Fibroblast of lung (primary cell): ENCODE measurements at places on chromosomes 13 and 19.

DNA sequence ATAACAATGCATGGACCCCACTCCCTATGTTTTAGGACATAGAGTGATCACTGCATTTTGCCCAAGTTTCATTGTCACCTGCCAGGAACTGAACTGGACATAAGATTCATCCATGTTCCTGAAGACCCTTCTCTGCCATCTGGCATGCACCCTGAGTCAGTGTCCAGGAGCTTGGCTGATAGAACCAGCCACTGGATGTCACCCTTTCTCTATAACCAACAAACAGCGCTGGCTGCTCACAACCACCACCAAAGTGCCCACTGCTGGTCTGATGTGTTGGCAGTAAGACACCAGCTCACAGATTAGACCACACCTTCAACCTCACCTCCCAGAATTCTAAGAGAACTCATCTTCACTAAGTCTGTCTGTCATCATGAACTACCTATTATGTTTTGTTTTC is 333.4 kb downstream of the ITGBL1 start:
- peak; percentile 27 for DNase-seq

GRCh38 chr13:46307554-46307953 is 79.5 kb downstream of the RUBCNL start:
- no peak for DNase-seq

GRCh38 chr19:58021541-58022282 is 12.1 kb upstream of the ZSCAN1 start:
- peak; percentile 25 for DNase-seq

DNA sequence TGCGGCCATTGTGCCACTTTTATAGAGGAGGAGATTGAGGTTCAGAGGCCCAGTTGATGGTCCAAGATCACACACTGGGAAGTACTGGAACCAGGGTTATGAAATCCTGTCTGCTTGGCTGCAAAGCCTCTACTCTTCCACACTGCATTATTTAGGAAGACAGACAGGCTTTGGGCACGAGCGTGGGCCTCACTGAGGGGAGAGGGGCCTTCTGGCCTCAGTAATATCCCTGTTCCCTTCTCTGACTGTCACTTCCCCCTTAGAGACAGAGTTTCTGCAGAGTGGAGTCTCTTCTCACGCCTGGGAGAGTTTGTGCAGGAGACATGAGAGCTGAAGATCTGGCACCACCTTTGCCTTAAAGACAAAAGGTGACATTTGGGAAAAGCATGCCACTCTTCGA is 49.0 kb upstream of the PNMA8B start:
- no peak for DNase-seq

DNA sequence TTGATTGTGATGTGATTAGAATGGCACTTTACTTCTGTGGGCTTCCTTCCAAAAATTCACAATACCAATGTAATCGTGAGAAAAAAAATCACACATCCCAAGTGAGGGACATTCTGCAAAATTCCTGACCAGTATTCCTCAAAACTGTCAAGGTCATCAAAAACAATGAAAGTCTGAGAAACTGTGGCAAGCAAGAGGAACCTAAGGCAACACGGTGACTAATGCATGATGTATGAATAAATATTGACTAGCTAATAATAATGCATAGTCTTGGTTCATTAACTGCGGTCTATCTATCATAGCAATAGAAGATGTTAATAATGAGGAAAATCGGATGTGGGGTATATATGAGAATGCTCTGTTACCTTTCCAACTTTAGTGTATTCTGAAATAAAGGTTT is 159.0 kb downstream of the RFC3 start:
- DNase-seq = no peak

DNA sequence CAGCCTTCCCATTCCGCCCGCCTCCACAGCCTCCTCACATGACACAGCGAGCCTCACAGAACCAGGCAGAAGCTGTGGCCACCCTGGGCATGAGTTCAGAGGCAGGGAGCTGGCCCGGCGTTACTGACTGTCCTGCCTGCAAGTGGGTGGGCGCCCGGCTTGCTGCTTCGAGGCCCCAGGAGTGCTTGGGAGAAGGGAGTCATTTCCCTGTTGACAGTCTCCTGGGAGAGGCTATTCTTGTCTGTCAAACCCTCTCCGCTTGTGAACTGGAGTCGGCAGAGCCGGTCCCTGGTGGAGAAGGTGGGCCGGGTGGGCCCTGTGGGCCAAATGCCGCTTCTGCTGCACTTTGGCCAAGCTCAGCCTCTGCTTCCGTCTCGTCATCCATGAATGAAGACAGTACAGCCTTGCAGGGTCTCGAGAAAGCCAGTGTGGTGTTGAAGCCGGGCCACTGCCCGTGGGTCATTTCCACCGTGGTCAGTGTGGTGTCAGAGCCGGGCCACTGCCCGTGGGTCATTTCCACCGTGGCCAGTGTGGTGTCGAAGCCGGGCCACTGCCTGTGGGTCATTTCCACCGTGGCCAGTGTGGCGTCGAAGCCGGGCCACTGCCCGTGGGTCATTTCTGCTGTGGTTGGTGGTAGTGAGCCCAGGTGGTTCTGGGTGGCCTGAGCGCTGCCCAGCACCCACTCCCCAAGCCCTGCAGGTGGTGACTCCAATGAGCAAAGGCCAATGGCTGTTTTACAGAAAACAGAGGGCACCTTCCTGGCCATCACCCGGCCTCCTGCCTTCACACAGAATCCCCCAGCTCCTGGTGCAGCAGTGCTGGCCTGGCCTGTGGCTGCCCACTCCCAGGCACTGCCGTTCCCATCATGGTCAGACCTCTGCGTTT is 13.5 kb upstream of the F7 start:
- no peak for DNase-seq
